ENCODE measurements at places on chromosomes 16 and 17.
A peak's percentile ranks its signal among the peaks of the same experiment; 100 is the strongest.

DNA sequence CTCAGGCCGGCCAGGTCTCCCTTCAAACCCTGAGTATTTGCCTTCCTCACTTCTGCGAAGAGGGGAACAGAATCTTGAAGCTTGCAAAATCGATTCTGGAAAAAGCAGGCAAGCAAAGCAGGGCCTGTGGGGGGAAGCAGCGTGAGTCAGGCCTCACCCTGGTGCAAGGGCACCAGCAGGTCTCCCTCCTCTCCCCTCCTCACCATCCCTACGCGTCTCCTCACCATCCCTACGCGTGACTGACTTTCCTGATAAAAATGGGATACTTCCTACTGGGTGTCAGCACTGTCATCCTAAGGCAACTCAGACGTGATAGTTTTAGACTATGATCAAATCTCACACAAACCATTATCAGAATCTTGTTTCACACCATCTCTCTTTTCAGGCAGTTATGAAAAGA is 12.1 kb downstream of the CMTM3 start:
- no peak for DNase-seq
- no peak overlapping the region for H3K4me3 ChIP-seq
- H3K27me3 ChIP-seq = no peaks in the 10 kb centered on the region

GRCh38 chr16:7303052-7303610 is 29.5 kb upstream of the RBFOX1 start:
- no peak for DNase-seq
- H3K36me3 ChIP-seq = peaks cover 18% of the 10 kb centered on the region
- H3K27ac ChIP-seq = no peak overlapping the region
- H3K4me1 ChIP-seq = no peaks in the 10 kb centered on the region

- peaks cover 19% of the 10 kb centered on the region for H3K27me3 ChIP-seq
- no peak for DNase-seq
- H3K4me1 ChIP-seq = no peaks in the 10 kb centered on the region
- H3K4me3 ChIP-seq = no peak overlapping the region
Measured at GRCh38 chr17:33085256-33085655, 93.6 kb downstream of the SPACA3 start.

DNA sequence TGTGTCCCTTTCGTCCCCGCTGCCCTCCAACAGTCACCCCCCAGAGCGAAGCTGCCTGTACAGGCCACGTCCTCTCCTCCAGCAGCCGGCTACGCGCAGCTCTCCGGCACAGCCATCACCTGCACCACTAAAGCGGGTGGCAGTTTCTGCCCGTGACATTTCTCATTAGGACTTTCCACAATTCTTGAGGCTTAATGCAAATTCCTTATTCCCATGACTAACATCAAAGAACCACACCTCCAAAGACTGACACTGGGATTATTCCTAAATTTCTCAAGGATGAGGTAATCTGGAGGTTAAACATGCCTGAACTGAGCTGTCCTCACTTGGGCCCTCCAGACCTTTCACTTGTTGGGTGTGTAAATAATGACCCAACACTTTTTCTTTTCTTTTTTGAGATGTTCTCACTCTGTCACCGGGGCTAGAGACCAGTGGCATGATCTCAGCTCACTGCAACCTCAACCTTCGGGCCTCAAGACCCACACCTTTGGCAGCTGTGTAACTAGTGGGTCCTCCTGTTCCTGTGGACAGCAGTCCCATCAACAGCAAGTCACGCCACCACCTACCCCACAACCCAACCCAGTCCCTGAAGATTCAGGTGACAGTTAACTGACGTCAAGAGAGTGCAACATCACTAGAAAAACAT is 11.7 kb downstream of the ANKRD11 start:
- no peak for DNase-seq
- peak overlapping the region; percentile 93 for H3K27ac ChIP-seq
- H3K4me3 ChIP-seq = peak overlapping the region; percentile 83
- peaks cover 4% of the 10 kb centered on the region for H3K36me3 ChIP-seq
- H3K4me1 ChIP-seq = peaks cover 89% of the 10 kb centered on the region

GRCh38 chr17:50558941-50559614 is 1.4 kb upstream of the CACNA1G start:
- H3K4me3 ChIP-seq = peak overlapping the region; percentile 83
- peaks cover 50% of the 10 kb centered on the region for H3K27me3 ChIP-seq
- H3K36me3 ChIP-seq = peaks cover 5% of the 10 kb centered on the region
- no peak overlapping the region for H3K27ac ChIP-seq
- no peak for DNase-seq

GRCh38 chr17:61647047-61647446 is 56.0 kb upstream of the NACA2 start:
- H3K4me3 ChIP-seq = no peak overlapping the region
- H3K27me3 ChIP-seq = peaks cover 23% of the 10 kb centered on the region
- H3K36me3 ChIP-seq = peaks cover 4% of the 10 kb centered on the region
- no peaks in the 10 kb centered on the region for H3K4me1 ChIP-seq
- DNase-seq = no peak
- no peak overlapping the region for H3K27ac ChIP-seq

GRCh38 chr17:7687072-7687907 is at the start of gene TP53:
Gene TP53, minus strand, starts transcription at chr17:7687490. Its CDS starts 10,896 bp downstream, at chr17:7676594.
- peak within 1 kb of the TSS; percentile 99 for H3K4me3 ChIP-seq
- peak within 1 kb of the TSS; percentile 100 for H3K27ac ChIP-seq
- peak; percentile 86 for DNase-seq
- peaks cover 3% of the 10 kb centered on the region for H3K27me3 ChIP-seq

DNA sequence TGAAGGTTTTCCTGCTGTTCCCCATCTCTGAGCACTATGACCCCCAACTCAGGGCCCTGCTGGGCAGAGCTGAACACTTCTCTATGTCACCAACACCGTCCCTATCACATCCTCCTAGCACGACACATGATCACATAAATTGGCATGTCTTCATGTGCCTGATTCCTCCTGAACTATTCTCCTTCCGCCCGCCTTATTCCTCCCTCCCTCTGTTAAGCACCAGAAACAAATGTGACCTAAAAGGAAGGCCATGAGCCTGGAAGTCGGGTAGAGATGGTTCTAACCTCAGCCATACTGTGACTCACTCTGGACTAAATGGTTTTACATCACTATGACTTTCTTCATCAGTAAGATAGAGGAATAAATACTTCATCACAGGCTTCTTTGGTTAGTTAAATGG is 80.8 kb upstream of the DYNLRB2 start:
- peaks cover 28% of the 10 kb centered on the region for H3K27me3 ChIP-seq
- H3K4me3 ChIP-seq = no peak overlapping the region
- H3K27ac ChIP-seq = no peak overlapping the region
- no peaks in the 10 kb centered on the region for H3K4me1 ChIP-seq
- no peaks in the 10 kb centered on the region for H3K36me3 ChIP-seq

- no peaks in the 10 kb centered on the region for H3K27me3 ChIP-seq
- H3K4me3 ChIP-seq = no peak overlapping the region
- H3K4me1 ChIP-seq = peaks cover 20% of the 10 kb centered on the region
- DNase-seq = no peak
Measured at GRCh38 chr17:56831369-56832095, 2.2 kb downstream of the C17orf67 start.

GRCh38 chr17:60169921-60170817 is 20.4 kb downstream of the CA4 start:
- no peaks in the 10 kb centered on the region for H3K36me3 ChIP-seq
- DNase-seq = peak; percentile 14
- H3K4me3 ChIP-seq = no peak overlapping the region
- peaks cover 17% of the 10 kb centered on the region for H3K4me1 ChIP-seq
- H3K27me3 ChIP-seq = no peaks in the 10 kb centered on the region
- H3K27ac ChIP-seq = peak overlapping the region; percentile 73

DNA sequence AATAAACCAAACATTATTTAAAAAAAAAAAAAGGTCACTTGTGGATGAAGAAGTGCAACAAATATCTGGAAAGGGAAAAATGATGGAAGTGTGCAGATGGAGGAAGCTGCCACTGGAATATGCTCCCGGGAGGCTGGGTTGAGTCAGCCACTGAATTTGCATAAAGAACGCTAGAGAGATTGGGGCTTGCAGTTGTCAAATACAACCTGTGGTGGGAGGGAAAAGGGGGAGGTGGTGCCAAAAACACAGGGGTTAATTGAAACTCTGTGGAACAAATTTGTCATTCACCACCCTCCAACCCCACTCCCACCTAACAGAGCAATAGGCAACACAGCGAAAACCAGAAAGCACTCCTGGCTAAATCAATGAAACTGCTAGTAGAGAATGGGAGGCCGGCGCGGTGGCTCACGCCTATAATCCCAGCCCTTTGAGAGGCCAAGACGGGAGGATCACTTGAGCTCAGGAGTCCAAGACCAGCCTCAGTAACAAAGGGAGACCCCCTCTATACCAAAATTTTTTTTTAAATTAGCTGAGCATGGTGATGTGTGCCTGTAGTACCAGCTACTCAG is 37.6 kb upstream of the RPL38 start:
- no peak overlapping the region for H3K4me3 ChIP-seq
- no peak overlapping the region for H3K27ac ChIP-seq
- no peaks in the 10 kb centered on the region for H3K4me1 ChIP-seq
- no peak for DNase-seq
- H3K36me3 ChIP-seq = no peaks in the 10 kb centered on the region

DNA sequence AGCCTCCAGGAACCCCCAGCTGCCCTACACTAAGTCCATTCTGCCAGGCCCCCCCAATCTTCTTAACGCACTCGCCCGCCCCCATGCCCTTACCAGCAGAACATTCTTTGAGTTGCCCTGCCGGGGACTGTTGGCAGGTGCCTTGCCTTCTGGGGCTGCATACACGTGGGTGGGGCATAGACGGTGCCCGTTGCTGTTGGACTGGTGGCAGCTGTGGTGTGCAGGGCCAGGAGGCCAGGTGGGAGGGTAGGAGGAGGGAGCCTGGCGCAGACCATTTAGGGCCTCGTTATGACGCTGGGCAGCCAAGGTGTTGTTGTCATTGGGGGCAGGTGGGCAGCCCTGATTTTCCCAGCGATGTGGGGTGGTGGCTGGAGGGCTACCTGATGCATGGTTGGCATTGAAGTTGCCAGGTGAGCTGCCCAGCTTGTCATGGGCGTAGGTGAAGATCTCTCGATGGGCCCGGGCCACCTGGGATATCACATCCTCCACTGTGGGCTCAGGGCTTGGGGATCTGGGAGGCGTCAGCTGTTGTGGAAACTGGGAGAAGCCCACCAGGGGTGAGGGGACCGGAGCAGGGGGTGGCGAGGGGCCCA is 4.9 kb downstream of the NR1D1 start:
- DNase-seq = peak; percentile 16
- H3K27ac ChIP-seq = peak overlapping the region; percentile 88
- H3K36me3 ChIP-seq = peaks cover 50% of the 10 kb centered on the region
- no peaks in the 10 kb centered on the region for H3K27me3 ChIP-seq
- peaks cover 78% of the 10 kb centered on the region for H3K4me1 ChIP-seq
- peak overlapping the region; percentile 98 for H3K4me3 ChIP-seq

DNA sequence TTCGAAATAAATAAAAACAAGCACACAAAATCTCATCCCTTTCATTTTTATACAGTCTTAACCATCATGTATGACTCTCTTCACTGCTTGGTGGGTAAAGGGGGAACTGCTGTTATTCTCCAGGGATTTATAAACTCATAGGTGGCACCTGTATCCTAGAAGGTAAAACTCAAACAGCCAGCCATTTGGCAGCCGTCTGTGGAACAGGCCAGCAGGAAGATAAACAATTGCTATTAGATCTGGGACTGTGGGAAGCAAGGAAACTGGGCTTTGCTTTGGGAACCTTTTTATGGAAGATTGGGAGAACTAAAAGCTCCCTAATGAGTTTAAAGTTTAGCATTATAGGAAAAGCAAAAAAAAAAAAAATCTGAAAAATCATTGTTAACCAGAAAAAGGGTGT is 126.0 kb downstream of the TANGO6 start:
- peaks cover 43% of the 10 kb centered on the region for H3K36me3 ChIP-seq
- no peaks in the 10 kb centered on the region for H3K4me1 ChIP-seq
- H3K27me3 ChIP-seq = no peaks in the 10 kb centered on the region
- no peak for DNase-seq
- H3K4me3 ChIP-seq = no peak overlapping the region

GRCh38 chr17:9038380-9038779 is 17.1 kb downstream of the NTN1 start:
- H3K27me3 ChIP-seq = peaks cover 11% of the 10 kb centered on the region
- H3K4me1 ChIP-seq = no peaks in the 10 kb centered on the region
- H3K27ac ChIP-seq = no peak overlapping the region
- no peak for DNase-seq
- no peak overlapping the region for H3K4me3 ChIP-seq

GRCh38 chr17:38403491-38403890 is 24.8 kb upstream of the ARHGAP23 start:
- H3K27me3 ChIP-seq = no peaks in the 10 kb centered on the region
- peaks cover 12% of the 10 kb centered on the region for H3K36me3 ChIP-seq
- no peak overlapping the region for H3K27ac ChIP-seq

GRCh38 chr17:35486920-35487732 is 38.6 kb upstream of the SLFN13 start:
- peak overlapping the region; percentile 93 for H3K4me3 ChIP-seq
- peak; percentile 53 for DNase-seq
- peaks cover 41% of the 10 kb centered on the region for H3K36me3 ChIP-seq
- H3K4me1 ChIP-seq = peaks cover 60% of the 10 kb centered on the region
- H3K27ac ChIP-seq = peak overlapping the region; percentile 98
- no peaks in the 10 kb centered on the region for H3K27me3 ChIP-seq

DNA sequence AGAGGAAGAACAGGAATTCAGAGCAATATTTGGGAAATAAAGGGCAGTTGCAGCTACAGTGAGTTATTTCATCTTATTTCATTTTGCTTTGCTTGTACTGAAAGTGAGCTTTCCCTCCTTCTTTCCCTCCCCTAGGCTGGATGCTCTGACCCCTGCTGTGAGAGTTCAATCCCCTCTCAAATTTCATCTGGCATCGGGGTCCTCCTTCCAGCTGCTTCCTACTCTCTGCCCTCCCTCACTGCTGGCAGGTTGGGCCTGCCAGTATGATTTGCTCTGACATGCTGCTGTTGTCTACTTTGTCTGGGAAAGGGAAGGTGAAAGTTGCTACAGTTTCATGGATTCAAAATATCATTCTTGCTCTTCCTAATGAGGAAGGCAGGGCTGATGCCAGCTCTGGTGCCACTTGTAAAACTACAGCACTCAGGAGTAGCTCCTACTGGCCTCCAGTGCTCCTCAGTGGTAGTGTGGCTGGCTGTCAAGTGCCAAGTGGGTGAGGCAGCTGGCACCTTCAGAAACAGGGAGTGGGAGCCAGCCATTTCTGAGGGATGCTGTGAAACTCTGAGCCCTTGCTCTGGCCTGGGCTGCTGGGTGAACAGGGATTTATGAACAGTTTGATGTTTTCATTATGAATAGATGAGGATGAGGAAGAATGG is 408.6 kb downstream of the HAPSTR1 start:
- no peak for DNase-seq
- H3K4me1 ChIP-seq = no peaks in the 10 kb centered on the region
- H3K36me3 ChIP-seq = no peaks in the 10 kb centered on the region
- no peak overlapping the region for H3K4me3 ChIP-seq

All from naive thymus-derived CD8-positive, alpha-beta T cell (primary cell).